ENCODE measurements at places on chromosomes 7 and 10. TPM values are rescaled to one million over a fixed set of nuclear protein-coding genes. Genes with fewer than 3 reads are reported as not detected.

Gene CHN2
- total RNA-seq = 0.15 TPM

Gene SFTPD
- not detected for total RNA-seq

Gene R3HCC1L
- total RNA-seq = 8.1 TPM

Gene CRYGN
- total RNA-seq = not detected

Gene CPVL
- total RNA-seq = 0.23 TPM

Gene CPA5
- total RNA-seq = not detected

Measured in hair follicular keratinocyte (primary cell).